ENCODE measurements at places on chromosomes 11 and 22.

DNA sequence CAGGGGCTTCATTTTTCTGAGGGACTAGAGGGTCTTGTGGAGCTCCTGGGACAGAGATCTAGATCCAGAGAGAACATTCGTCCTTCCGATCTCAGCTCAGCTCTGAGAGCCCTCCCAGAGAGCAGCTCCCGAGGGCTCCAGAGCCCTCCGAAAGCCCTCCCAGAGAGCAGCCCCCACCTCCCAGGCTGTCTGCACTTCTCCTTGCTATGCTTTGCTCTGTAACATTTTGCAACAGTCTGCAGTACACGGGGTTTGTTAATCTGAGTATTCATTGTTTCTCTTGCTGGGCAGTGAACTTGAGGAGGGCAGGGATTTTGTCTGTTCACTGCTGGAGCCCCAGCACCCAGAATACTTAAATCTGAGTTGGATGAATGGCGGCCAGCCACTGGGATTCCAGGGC, 2.6 kb downstream of the GGA1 start:
- no peak for DNase-seq

GRCh38 chr22:27836181-27836580, 34.6 kb upstream of the MN1 start:
- DNase-seq, result peak; percentile 14

- DNase-seq, result peak; percentile 83
Observed at GRCh38 chr11:65274735-65275682, 13.2 kb downstream of the POLA2 start.

DNA sequence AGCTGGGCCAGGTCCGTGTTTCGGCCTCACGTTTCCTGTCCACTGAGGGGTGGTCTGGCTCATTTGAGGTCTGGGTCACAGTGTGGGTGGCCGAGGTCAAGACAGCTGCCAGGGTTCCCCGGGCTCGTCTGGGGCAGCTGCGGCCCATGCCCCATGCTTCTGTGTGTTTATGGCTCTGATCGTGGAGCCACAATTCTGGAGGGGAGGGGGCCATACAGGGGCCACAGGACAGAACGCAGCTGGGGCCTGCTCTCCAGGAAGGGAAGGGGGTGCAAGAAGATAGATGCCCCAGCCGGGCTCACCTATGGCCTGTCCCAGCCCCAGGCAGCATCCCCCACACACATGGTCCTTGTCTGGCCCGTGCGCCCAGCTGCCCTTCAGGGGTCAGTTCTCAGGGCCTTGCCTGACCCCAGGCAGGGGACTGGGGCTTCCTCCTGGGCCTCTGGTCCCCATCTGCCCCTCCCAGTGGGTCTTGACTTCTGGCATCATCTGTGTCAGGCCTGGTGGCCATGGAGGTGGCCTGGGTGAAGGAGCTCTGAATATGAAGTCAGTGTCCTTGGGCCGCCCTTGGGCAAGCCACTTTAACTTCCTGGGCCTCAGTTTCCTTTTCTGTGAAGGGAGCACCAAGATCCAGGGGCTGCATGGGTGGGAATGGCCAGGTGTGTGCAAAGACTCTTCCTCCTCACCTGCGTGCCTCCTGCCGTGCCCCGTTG, 8.4 kb downstream of the TSPAN32 start:
- no peak for DNase-seq

GRCh38 chr11:6755303-6755952, 16.3 kb downstream of the OR2AG2 start:
- DNase-seq, result peak; percentile 75

- DNase-seq, result peak; percentile 49
Observed at GRCh38 chr22:35409783-35410662, 10.1 kb downstream of the MCM5 start.

DNA sequence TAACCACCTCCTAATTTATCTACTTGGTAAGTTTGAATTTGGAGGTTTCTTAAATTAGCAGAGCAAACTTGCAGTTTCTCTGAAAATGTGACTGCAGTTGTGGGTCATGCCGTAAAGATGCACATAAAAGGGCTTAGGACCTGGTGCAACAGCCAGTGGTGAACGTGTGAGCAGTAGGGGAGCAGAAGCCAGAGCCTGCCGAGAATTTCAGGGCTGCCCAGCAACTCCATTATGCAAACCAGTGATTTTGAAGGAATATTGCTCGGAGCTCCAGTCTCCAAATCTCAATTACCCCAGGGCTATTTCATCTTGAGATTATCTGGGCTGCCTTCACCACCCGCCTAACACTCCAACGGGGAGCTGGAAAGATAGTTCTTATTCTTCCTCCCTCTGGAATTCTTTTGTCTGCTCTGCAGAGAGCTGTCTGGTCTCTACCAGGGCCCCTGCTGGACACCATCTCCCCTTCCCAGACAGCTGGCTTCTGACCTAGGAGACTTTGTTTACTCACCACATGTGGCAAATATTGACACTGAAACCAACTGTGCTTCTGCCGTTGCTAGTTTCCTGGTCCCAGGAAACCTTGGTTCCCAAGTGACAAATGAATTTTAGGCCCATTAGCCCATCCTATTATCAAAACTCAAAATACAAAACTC, 93.9 kb downstream of the DSCAML1 start:
- DNase-seq, result no peak

DNA sequence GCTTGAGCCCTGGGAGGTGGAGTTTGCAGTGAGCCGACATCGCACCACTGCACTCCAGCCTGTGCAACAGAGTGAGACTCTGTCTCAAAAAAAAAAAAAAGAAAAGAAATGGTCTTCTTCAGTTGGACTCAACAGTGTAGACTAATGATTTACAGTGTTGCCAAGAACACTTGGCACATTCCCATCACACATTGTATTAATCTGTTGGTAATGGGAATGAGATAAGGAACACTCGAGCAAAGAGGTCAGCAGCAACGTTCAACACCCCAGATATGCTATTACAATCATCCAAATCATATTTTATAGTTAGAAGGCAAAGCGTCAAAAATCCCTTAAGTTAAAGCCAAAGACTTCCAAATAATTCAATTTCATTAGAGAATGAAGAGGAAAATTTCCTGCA, 14.5 kb downstream of the CDON start:
- DNase-seq, result no peak
